ENCODE measurements at places on chromosomes 1 and 21. TPM values are rescaled to one million over a fixed set of nuclear protein-coding genes. Genes with fewer than 3 reads are reported as not detected.

- DNase-seq: no peak
Measured at GRCh38 chr1:214445199-214445598, 106.2 kb downstream of the PTPN14 start.

INSRR gene
- 0.30 TPM for polyA plus RNA-seq

DNA sequence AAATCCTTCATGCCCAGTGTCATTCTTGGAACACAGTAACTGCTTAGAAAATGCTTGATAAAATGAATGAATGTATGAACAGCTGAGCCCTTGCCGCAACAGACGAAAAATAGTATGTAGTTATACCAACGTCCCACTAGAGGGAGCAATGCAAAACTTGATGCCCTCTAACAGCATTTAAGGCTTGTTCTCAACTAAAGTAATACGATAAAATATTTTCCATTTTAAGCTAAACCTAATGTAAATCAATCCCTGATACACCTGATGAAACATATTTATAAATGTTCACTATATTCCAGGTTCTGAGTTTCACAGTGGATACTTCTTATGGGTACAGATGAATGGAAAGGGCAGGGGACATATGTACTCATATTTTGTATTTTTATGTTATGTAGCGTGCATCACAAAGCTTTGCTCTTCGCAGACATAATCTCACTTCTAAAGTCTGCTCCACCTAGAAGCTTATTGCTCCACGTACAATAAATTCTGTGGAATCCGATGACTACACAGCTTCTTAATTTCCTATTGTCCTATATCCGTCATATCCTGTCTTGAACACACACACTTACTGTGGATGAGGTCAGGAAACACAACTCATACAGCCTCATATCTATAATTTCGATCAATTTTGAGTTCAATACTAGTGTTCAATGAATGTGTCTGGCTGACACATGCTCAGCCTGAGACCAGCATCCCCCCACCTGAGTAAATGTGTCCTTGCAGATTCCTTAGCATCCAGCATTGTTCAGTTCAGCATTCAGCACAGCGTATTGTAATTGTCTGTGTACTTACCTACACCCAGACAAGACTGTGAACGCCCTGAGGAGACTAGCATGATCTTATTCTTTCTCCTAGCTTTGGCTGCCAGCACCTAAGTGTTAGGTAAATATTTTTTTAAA lies 4.4 kb upstream of the UTP25 start:
- peak; percentile 85 for DNase-seq

GRCh38 chr21:42411891-42412635 lies 8.4 kb downstream of the UBASH3A start:
- no peak for DNase-seq

GRCh38 chr1:90707363-90707710 lies 9.8 kb downstream of the BARHL2 start:
- DNase-seq: peak; percentile 61

DNA sequence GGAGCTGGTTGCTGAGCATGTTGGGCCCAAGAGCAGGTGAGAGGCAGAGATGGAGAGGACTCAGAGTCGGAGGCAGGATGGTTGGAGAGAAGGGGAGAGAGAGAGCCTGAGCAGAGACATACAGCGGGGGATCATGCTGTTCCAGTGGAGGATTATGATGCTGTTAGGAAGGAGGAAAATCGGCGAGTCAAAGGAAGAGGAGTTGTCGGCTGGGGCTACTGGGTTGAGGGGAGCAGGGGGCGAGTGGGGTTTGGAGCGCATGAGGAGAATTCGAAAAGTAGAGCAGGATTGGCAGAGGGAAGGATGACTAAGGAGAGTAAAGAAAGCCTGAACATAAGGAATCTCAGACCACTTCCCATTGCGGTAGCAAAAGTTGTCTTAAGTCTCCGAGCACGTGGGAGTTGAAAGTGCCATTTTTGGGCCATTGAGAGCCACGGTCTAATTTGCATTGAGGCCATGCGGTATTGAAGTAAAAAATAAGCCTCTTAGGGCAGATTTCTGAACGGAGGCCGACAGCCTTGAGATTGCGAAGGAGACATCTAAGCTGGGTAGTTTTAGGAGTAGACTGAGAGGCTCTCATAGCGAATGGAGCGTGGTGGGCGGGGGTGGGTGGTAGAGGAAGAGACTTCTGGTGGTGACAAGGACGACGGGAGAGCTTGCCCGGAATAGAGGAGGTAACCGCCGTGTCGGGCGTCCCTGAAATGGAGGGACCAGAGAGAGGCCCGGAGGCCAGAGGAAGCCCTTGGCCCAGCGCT lies 140.4 kb upstream of the ETV3 start:
- peak; percentile 4 for DNase-seq

DNA sequence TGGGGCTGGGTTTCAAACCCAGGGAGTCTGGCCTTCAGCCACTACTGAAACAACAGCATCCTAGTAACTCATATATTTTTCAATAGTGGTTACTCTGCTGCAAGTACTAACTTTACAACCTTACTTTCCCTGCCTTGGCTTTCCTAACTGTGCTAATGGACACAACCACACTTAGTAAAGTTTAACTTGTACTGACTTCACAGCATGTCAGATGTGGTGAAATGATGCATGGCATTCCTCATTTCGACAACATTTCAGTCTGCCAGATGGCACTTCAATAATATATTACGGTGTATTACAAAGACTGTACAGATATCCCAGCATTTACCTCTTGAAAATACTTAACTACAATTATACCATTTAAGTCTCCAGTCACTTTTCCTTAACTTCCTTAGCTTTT lies 27.8 kb downstream of the LRRC7 start:
- DNase-seq: no peak

NOS1AP gene
- polyA plus RNA-seq: 8.7 TPM

- DNase-seq: no peak
Measured at GRCh38 chr1:13494025-13494424, 19.8 kb downstream of the LRRC38 start.

ZNF124 gene
- 8.0 TPM for polyA plus RNA-seq

CALML6 gene
- 0.28 TPM for polyA plus RNA-seq

- no peak for DNase-seq
Measured at GRCh38 chr1:154414606-154415005, 9.5 kb downstream of the IL6R start.

DNA sequence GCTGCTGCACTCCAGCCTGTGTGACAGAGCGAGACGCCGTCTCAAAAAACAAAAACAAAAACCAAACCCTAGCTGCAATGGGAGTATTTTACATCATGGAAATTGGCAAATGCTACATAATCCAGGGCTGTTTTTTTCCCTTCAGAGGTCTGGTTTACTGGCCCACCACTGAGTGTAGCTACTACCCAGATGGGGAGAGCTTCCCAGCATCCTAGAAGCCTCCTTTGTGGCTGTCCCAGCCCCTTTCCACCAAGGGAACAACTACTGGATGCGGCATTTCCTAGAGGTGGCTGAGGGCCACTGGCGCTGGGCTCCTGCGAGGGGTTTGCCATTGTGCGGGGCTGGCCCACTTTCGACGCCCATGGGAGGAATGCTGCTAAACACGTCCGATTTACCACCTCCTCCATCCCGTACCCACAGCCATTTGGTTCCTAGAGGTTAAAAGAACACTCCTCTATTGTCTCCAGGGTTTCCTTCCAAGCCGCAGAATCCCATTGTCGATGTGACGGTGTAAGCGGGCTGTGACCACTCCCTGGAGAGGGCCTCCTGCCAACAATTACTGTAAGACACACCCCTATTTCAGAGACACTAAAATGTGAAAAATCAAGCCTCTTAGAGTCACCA lies 55.4 kb downstream of the RUNX3 start:
- DNase-seq: no peak

TMIGD3 gene
- polyA plus RNA-seq: not detected

SYTL1 gene
- 31.8 TPM for polyA plus RNA-seq

GRCh38 chr1:51491166-51491981 lies 27.7 kb downstream of the EPS15 start:
- DNase-seq: no peak

- DNase-seq: no peak
Measured at GRCh38 chr1:96588416-96588995, 133.1 kb upstream of the PTBP2 start.

DNA sequence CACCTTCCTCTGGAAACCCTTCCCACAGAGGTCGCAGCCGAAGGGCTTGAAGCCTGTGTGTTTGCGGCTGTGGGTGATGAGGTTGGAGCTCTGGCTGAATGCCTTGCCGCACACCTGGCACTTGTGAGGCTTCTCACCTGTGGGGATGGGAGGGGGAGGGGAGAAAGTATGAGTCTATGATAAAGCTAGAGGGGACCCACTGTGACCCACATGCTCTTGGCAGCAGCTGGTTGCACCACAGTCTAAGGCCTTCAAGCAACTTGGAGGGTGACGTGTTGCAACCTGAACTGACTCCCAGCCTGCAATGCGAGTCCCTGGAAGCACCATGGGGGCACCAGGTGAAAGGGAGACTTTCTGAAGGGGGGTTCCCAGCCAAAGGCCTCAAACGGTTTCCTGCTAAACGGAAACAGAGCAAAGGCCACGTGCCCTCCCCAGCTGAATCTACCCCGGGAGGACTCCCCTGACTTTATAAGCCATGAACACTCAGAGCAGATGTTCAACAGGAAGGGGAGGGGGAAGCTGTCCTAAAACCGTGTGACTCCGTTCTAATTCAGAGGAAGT lies 10.6 kb downstream of the GFI1 start:
- no peak for DNase-seq

SPATA21 gene
- not detected for polyA plus RNA-seq

ESPN gene
- 8.0 TPM for polyA plus RNA-seq

DNA sequence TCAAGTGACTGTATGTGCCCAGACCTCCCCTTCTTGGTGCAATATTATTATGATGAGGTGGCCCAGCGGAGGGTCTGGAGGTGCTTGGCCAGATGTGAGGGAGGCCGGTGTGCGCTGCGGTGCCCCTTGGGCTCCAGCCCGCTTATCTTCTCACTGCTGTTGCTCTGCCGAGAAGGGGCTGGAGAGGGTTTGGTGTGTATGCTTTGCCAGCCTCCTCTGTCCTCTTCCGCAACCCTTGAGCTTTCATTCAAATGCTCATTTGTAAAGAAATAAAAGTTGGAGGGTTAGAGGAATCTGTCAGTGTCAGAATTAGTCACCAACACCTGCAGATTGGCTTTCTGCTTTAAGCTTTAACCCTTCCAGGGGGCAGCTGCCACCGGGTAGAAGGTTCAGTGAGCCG lies 19.7 kb downstream of the RNF220 start:
- no peak for DNase-seq

ORC1 gene
- 3.4 TPM for polyA plus RNA-seq

GRCh38 chr1:38686167-38686926 lies 173.2 kb downstream of the RRAGC start:
- DNase-seq: no peak

RNU1-2 gene
- polyA plus RNA-seq: not detected

IGSF21 gene
- polyA plus RNA-seq: not detected

- no peak for DNase-seq
Measured at GRCh38 chr1:228216371-228217320, 8.8 kb downstream of the OBSCN start.

LEMD1 gene
- not detected for polyA plus RNA-seq

TTC4 gene
- polyA plus RNA-seq: 26.0 TPM

DMRTA2 gene
- not detected for polyA plus RNA-seq

DNA sequence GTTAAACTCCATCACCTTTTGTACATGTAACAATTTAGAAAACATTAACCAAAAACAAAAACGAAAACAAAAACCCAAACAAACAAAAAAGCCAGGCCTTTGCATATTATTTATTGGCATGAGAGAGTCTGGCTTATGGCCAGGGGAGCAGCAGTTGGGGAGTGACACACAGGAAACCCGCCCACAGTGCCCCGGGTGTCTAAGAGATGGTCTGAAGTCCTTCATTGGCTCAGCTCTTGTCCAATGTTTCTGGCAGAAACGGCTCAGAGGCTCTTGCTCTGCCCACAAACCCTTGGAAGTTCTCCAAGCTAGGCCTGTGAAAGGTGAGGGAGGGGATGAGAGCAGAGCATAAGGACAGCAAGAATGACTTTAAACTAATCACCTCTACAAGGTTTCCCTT lies 131.5 kb downstream of the CNIH3 start:
- DNase-seq: no peak

GRCh38 chr1:147077081-147077480 lies 95.2 kb downstream of the PRKAB2 start:
- no peak for DNase-seq

NR0B2 gene
- 2.1 TPM for polyA plus RNA-seq

- DNase-seq: no peak
Measured at GRCh38 chr1:183002267-183002666, 21.0 kb upstream of the LAMC1 start.

DNA sequence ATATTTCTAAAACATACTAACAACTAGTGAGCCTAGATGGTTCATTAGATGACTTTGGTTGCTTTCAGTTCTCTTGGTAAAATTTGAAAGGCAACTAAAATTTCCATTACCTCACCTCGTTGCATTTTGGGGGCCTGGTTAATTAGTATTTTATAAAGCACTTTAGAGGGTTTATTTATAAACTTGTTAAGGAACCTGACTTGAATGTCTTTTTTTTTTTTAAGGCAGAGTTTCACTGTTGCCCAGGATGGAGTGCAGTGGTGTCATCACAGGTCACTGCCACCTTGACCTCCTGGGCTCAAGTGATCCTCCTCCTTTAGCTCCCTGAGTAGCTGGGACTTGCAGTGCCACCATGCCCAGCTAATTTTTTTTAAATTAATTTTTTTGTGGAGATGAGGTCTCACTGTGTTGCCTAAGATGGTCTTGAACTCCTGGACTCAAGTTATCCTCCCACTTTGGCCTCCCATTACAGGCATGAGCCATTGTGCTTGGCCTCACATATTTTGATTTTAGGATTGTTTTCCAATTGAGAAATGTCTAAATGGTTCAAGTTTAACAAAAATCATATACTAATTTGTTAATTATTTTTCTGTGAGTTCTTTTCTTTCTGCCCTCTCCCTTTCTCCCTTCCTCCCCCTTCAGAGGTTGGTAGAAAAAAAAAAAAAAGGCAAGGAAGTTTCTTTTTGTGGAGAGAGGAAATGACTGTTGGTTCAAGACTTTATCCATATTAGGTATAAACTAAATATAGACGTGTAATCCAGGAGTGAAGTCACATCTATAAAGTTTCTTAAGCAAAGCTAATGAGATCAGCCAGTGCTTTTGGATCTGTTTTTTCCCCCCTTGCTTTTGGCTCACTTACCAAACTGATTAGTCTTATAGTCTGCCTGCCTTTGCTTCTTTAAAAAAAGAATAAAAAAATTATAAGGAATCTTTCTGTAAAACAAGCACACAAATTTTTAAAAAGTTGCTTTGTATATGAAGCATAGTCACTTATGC lies 24.7 kb downstream of the CLIC4 start:
- DNase-seq: peak; percentile 96

- DNase-seq: no peak
Measured at GRCh38 chr1:30226648-30227047, 496.7 kb downstream of the MATN1 start.

DNA sequence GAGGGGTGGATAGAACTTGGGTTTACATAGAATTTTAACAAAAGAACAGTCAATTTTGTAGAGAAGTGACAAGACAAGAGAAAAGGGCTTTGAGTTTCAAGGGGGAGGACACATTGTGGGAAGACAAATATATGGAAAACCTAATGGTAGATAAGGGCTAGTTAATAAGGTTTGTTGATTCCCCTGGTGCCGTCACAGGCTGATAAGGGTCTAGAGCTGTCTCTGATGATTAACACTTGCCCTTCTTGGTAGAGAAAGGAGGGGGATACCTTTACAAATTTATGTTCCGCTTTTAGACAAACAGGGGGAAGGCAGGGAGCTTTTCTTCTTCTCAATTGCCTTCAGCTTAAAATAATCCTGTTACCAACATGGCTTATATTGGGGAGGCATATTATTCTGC lies 124.3 kb downstream of the ETS2 start:
- DNase-seq: no peak

C1orf115 gene
- 9.7 TPM for polyA plus RNA-seq

GRCh38 chr1:213993929-213994328 lies 6.2 kb downstream of the PROX1 start:
- DNase-seq: no peak
